Posterior cingulate gyrus (tissue), 11 donors: ENCODE measurements at places on chromosomes 7 and 10.

GRCh38 chr7:22445140-22445743, 54.7 kb downstream of the STEAP1B start:
- DNase-seq, result peak; percentile 21

DNA sequence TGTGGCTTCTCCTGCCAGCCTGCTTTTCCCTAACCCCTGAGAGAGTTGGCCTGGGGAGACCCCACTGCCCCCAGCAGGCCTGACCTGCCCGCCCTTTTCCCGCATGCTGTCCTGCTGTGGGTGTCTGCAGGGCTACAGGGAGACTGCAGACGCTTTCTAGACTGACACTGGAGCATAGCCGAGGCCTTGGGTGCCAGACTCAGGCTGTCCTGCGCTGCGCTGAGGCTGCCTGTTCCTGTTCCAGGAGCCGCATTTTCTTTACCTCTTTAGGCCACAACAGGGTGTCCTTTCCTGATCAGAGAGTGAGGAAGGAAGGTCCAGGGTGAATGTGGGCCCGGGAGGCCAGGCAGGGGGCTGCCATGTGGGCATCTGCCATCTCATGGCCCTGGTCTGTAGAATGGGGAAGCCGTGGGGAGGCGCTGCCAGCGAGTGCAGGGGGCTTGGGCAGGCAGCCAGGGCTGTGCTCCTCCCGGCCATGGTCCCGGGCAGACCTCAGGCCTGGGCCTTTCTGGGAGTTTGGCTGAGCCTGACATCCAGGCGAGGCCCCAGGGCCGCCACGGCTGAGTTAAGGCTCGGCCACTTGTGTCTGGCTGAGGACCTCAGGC, 3.6 kb downstream of the PWWP2B start:
- peak; percentile 74 for DNase-seq

DNA sequence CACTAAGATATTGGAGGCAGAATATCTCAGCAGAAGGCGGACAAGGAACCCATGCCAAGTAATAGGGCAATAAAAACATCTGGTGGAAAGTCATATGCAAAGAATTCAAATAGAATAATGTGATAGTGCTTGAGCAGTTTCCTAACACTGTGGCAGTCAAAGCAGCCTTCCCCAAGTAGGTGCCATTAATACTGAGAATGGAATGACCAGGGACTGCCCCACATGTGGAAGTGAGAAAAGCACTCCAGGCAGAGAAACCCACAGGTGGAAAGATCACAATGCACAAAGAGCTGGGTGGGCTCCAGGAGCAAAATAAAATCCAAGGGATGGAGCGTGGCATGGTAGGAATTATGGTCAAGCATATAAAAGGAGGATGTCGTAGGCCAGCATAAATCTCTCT, 64.4 kb upstream of the NME8 start:
- no peak for DNase-seq

GRCh38 chr10:109007514-109007913, 915.8 kb downstream of the XPNPEP1 start:
- no peak for DNase-seq

- no peak for DNase-seq
Observed at GRCh38 chr10:110865186-110865808, 6.4 kb upstream of the PDCD4 start.

- no peak for DNase-seq
Observed at GRCh38 chr10:101028446-101029337, 2.2 kb downstream of the PDZD7 start.

GRCh38 chr7:66352071-66352470, 146.9 kb downstream of the TPST1 start:
- no peak for DNase-seq

DNA sequence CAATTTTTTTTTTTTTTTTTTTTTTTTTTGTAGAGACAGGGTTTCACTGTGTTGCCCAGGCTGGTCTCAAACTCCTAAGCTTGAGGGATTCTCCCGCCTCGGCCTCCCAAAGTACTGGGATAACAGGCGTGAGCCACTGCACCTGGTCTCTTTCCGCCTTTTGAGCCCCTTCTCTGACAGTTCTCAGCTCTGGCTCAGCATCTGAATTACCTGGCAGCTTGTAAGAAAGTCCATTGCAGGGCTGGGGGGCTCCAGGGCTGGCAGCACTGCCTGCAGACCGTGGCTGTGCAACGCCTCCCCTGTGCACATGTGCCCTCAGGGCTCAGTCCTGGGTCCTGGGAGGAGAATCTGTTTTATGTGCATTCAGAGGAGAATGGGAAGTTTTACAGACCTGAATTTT, 37.6 kb downstream of the VWA2 start:
- DNase-seq, result no peak

DNA sequence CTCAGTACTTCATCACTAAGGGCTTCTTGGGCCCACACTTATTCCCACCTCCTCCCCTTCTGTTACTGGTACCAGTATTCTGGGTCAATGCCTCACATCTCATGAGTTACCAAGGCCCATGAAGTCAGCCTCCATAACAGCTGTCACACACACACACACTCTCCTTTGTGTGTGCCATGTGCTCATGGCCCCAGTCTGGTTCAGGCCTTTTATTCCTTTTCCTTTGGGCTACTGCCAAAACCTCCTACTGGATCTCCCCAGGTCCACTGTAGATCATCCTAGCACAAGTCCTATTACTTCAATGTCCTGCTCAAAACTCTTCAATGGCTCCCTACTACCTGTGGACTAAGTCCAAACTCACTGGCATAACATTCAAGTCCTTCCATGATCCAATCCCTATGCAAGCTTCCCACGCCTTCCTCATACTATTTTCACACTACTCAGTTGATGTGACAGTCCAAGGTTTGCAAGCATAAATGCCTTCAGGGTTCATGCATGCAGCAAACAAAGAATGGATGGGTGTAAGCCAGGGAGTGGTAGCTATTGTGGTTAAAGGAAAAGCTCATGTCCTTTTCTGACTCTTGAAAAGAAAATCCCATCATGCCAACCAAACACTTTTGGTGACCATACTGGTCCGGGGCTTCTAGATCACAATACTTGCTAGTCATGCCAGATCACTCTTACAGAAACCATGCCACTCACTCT, 68.1 kb downstream of the CCDC6 start:
- DNase-seq, result no peak

- no peak for DNase-seq
Observed at GRCh38 chr10:111650088-111650487, 533.5 kb downstream of the GPAM start.

GRCh38 chr7:108124820-108125219, 5.3 kb downstream of the LAMB4 start:
- DNase-seq, result no peak
